ENCODE measurements at places on chromosomes 4 and X.

DNA sequence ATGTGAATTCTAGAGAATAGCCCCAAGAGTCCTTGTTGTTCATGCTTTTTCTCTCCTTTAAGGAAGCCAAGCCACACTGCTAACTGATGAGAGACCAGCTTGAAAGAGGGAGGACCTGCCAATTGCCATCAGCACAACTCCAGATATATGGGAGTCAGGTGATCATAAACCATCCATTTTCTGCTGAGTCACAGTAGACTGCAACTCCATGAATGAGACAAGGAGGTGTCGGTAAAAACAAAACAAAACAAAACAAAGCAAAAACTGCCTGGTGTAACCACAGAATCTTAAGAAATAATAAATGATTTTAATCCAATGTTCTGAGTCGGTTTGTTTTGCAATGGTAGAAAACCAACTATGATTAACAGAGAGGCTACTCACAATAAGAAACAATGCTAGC lies 837.3 kb downstream of the PCDH7 start:
- DNase-seq: no peak

GRCh38 chrX:40872351-40872750 lies 137.0 kb upstream of the MED14 start:
- no peak for DNase-seq

DNA sequence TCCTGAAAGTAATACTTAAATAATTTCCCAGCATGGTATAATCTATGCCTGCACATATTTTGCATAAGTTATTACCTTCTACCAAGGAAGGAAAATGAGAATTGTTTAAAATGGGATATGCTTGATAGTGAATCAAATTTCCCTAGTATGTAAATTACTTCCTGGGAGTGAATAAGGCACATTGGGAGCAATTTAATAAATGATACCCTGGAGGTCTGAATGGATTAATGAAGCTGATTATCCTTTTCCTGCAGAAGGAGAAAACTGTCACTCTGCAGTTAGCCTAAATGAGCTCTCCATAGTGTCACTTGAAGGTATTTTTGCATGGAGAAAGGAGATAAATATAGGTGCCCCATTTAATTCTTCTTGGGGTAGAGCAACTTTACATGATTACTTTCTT lies 2212.0 kb downstream of the PCDH7 start:
- DNase-seq: no peak

DNA sequence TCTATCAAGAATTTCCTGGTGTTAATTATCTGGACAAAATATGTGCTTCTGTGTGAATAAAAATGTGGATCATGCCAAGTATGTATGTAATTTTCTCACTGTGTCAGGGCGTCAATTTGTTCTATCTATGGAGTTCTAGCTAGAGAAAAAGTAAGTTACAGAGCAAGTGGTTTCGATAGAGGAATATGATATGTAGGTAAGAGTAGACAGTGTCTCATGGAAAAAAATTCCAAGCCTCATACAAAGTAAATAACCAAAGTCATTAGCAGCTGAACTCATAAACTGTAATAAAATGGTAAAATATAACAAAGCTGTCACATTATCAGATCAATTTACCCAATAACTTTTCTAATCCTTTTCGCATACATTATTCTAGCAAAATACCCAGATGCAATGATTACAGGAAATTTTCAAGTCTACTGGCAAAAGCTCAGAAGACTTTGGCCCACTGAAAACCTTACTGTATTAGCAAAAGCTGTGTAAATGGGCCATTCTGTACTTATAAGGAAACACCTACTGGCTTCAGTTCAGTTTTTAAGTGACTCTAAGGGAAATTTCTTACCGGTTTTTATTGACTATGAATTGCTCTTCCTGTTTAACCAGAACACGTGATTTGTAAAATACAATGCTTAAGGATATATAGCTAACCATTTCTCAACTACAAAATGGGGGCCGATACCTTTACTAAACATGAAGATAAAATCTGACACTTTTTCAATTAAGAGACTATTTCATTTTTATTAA lies 121.0 kb upstream of the ARSJ start:
- DNase-seq: no peak

DNA sequence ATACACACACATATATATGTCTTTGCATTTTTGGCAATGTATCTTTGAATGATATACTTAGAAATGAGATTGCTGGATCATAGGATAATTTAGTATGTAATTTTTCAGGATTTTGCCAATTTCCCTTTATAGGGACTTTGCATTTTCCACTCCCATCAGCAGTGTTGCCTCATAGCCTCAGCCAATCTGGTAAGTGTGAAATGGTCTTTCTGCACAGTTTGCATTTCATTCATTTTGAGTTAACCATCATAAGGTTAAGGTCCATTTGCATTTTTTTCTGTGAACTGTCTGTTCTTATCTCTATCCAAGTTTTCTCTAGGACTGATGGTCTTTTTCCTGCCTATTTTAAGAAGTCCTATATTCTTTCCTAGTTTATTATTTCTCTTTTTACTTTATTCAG lies 474.8 kb downstream of the ZNF674 start:
- DNase-seq: no peak

DNA sequence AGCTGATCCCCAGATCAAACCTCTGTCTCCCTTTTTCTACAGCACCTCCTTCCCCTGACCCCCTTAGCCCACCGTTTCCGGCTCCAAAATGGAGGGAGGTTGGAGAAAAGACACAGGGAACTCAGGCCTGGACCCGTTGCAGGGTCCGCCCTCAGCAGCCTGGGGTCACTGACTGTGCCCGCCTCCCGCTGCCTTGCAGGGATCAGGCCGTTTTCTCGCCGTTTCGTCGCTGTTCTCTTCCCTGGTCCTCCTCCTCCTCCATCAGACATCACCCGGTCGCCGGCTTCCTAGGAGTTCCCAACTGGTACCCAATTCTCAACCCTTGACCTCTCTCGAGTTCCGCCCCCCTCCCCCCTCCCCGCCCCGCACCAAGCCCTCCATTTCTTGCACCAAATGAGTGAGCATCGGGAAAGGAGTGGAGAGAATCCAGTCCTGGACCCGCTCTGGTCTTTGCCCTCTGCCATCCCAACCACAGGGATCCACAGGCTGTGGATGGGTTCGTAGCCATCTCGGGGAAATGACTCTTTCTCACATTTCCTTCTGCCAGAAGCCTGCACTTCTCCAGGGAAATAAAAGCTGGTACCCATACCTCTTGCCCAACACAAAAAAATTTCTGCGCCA lies 493 bp downstream of the TCEAL5 start:
- no peak for DNase-seq

- DNase-seq: no peak
Measured at GRCh38 chrX:9184211-9184610, 150.3 kb upstream of the FAM9B start.

DNA sequence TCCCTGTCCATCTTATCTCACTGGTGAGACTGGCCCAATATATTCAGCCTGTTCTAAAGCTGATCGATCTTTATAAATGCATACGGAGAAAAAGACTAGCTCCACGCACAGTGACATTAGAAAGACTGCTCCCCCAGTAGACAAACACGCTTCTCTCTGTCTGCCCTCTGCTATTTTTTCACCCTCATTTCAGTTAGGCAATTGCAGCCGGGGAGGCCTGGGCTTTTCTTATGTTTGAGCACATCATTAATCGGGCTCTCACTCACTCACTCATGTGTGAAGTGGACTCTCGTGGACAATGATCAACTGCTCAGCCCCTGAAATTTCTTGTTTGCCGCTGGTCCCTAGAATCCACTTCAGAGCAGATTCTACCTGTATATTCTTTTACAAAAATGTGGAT lies 824.7 kb upstream of the TENM3 start:
- no peak for DNase-seq

- DNase-seq: no peak
Measured at GRCh38 chr4:21778702-21779101, 169.9 kb downstream of the KCNIP4 start.

All from stimulated activated CD8-positive, alpha-beta memory T cell treated with anti-CD3 and anti-CD28 coated beads, Interleukin-7, amount 100 ng/mL, for 4 hours (primary cell).